Stimulated activated CD8-positive, alpha-beta memory T cell treated with anti-CD3 and anti-CD28 coated beads, Interleukin-7, amount 100 ng/mL, for 48 hours (primary cell): ENCODE measurements at places on chromosomes 3 and 15.

DNA sequence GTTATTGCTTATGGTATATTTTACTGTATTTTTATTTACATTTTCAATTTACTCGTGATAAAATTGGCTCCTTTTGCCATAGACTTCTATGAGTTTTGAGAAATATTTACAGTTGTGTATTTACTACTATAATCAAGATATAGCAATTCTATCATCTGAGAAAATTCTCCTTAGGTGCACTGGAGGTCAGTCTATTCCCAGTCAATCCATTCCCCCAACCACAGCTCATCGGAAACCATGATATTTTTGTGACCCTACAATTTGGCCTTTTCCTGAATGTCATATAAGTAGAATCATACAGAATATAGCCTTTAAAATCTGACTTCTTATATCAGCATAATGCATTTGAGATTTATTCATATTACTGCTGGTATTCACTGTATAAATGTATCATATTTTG is 114.7 kb upstream of the LRTM1 start:
- DNase-seq = no peak

DNA sequence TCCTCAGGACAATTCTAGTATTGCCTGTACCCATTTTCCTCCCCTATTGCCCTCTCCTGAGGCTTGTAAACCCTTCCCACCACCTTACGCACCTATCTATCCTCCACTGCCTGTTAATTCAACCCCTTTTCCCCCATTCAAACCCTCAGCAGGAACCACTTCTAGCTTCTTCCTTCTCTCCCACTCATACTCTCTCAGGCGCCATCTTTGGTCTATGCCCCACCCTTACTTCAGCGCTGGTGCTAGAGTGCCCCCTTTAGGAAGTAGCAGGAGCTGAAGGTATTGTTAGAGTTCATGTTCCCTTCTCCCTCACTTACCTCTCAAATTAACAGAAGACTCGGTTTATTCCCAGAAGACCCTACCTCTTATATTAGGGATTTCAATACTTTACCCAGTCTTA is 121.8 kb upstream of the NLGN1 start:
- DNase-seq = no peak

GRCh38 chr15:92082006-92082843 is 228.7 kb downstream of the SLCO3A1 start:
- no peak for DNase-seq

DNA sequence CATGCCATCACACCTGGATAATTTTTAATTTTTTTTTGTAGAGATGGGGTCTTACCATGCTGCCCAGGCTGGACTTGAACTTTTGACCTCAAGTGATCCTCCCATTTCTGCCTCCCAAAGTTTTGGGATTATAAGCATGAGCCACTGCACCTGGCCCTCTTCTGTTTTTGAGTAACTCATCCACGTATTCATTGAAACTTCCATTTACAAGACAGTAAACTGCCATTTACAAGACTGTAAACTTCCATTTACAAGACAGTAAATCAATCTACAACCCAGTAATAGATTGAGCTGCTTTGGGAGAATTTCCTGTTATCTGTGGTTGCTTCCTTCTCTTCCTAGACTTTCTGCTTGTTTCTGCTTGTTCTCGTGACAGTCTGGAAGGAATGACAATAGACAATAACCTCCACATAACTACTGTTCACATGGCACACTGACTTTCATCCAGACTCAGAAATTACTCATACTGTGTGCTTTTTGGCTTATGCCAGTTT is 114.7 kb upstream of the CCNL1 start:
- no peak for DNase-seq

DNA sequence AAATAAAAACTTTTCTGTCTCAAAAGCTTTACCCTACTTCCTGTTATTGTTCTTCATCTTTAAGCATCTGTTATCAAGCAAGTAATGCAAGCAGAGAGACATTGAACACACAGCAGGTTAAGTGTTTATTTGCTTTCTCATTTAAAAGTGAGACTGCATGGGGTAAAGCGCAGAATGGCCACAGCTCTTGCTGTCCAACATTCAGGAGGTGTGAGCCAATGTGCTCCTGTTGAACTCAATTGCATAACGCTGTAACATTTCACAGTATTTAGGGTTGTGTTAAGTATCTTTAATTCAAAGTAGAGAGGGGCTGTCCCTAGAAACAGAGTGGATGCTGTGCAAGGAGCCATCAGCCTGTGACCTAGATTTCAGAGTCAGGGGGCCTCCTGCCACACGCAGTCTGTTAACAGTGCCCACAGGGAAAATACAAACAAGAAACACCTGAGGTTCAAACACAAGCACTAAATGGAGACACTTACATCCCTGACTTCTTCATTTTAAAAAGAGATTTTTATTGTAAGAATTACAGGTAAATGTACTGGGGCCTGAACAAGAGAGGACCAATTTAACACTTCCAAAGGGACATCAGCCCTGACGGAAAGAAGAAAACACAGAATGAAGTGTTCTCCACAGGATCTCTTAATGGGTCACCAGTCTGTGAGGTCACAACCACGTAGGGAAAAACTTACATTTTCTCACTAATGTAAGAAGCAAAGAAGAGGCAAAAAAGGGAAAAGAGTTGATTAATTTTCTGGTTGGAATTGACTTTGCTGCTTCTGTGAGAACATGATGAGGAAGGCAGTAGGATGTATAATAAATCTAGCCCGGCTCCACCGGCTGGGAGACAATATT is 815.1 kb downstream of the VGLL3 start:
- no peak for DNase-seq

DNA sequence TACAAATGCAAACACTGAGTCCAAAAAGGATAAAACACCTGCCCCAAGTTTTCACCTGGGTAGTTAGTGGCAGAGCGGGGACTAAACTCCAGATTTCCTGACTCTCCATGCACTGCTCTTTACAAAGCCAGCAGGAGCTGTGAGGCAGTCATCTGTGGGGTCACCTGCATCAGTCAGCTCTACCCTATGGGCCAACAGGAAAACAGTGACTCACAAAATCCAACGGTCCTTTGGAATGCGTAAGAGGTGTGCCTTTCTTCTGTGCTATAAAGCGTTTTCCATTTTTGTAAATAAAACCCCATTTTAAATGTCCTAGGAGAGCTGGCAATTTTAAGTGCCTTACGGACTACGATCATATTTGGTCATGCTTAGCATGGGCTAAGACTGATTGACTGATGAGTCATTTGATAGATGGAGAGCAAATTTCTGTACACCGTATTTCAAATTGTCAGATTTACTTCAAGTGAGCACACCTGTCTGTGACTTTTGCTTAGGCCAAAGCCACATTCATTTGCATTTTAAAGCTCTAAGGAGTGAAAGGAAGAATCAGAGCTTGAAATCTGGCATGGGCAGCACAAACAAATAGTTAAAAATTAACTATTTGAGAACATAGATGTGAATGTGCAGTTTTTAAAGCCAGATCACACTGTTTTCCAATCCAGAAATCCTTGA is 4.4 kb upstream of the COL8A1 start:
- DNase-seq = no peak

- no peak for DNase-seq
Measured at GRCh38 chr3:26118165-26118564, 328.3 kb downstream of the OXSM start.

DNA sequence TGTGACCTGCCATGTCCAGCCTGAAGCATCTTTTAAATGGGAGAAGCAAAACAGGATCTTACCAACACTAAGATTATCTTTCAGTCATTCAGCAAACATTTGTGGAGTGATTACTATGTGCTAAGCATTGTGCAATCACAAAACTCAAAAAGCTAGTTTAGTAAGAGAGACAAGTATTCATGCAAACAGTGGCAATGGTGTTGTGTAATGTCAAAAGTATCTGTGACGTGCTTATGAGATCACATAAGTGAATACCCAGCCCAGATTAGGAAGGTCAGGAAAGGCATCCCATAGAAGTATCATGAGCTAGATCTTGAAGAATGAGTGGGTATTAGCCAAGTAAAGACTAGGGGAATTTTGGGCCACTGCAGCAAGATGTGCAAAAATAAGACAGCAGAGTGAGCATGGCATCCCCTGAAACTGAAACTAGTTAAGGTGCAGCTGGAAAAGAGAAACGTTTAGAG is 32.1 kb downstream of the SEC62 start:
- DNase-seq = no peak

DNA sequence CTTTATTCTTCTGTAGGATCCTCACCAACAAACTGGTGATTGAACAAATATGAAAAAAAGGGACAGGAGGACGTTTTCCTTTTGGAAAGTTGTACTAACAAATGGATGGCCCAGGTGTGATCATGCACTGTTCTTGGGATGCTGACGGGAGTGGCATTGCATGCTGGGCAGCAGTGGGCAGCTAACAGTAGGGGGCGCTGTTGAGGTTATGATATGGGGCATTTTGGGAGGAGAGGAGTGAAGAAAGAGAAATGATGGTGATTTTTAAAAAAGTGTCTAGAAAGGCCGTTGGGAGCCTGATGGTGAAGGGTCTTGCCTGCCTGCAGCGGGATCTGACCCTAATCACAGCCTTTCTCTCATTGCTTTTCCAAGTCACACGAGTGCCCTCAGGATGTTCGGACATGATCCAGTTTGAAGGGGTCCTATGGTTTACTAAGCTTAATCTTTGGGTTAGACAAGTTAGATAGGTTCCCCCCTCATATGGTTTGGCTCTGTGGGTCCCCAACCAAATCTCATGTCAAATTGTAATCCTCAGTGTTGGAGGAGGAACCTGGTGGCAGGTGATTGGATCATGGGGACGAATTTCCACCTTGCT is 46.2 kb upstream of the PRTG start:
- peak; percentile 19 for DNase-seq

DNA sequence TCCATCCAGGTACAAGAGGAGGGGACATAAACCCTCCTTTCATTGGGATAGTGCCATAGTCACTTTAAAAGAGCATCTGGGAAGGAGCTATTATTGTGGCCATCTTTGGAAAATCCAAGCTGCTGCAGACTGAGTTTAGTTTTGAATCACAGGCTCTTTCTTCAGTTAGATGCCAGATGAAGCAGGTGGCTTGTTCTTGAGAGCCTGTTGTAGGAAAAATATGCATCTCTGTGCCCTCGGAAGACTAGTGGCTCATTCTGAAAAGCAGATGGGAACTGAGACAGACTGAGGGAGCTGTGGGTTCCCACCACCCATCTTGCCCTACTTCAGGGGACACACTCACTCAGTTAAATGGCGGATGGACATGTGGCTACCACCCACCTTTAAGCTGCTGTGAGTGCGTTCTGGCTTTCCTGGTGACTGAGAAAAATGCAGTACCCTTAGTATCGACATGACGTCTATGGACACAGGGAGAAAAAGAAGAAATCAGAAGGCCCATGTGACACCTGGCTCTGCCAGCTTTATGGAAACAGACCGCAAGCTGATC is 50.2 kb downstream of the RARB start:
- no peak for DNase-seq

DNA sequence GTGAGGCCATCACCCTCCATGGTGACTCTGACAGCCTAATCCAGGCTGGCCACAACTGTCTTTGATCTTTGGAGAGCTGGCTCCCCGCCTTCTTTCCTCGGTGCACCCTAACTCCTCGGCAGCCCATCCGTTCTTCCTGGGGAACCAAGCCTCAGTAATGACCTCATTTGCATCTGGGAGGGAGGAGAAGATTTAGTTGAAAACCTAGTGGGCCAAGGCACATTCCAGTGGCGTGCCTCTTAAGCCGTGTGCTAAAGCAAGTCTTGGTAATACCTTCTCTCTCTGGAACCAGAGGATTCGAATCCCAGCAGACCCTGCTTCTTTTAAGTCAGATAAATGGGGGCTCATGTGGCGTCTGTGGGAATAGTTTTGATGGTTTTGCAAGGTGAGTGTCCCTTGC is 233.1 kb downstream of the EBLN2 start:
- DNase-seq = no peak

DNA sequence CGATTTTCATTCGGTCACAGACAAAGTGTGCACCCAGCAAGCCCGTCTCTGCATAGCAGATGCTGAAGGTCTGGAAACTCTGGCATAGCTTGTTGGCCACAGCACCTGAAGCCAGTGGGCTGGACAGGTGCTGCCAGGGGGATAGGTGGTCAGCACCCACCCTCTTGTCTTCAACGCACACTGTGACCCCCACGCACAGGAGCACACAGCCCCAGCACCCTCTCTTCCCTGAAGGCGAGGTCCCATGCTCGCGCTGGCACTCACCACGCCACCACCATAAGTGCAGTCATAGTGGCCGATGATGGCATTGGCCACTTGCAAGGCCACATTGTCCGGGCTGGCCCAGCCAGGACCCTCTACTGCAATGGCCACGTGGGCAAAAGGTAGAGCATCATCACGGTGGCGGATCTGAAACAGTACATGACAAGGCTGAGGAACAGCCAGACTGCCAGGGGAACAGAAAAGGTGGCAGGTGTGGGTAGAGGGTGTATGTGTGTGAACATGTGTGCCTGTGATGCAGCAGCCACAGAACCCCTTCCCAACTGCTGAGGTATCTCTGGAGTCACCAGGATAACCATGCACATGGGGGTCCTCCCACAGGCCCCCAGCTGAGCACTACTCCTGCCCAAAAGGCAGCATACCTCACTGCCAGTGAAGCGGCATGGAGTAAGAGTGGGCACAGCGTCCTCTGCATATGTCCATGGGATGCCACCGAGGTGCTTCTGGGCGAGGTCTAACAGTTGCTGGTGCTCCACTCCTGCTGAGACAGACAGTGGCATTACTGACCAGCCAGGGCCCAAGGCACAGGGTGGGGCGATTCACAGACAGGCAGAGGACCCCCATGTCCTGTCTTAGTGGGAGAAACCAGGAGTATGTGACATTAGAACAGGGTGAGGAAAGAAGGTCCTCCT is 5.8 kb upstream of the COL7A1 start:
- no peak for DNase-seq

DNA sequence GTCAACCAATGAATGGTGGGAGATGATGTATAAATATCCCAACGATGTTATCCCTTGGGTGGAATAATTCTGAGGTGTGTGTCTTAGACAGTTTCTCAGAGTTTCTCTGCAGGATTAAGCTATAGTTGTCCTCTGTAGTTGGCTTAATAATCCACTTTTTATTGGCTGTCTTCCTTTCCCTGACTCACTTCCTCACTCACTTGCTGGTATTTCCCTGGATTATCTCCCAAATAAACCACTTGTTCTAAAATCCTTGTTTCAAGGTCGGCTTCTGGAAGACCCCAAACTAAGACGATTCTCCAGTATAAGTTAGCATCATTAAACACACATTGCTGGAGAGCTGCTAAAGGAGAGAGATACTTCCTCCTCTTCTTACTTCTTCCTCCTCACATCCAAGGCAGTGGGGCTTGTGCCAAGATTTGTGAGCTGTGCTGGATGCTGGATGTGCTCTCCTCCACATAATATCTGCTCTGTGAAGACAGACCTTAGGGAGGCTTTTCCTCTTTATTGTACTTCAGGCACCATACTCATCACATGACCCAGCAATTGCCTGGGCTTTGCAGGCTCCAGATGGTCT is 22.5 kb upstream of the ROPN1 start:
- DNase-seq = no peak
